ENCODE measurements at places on chromosomes 5 and 9.

DNA sequence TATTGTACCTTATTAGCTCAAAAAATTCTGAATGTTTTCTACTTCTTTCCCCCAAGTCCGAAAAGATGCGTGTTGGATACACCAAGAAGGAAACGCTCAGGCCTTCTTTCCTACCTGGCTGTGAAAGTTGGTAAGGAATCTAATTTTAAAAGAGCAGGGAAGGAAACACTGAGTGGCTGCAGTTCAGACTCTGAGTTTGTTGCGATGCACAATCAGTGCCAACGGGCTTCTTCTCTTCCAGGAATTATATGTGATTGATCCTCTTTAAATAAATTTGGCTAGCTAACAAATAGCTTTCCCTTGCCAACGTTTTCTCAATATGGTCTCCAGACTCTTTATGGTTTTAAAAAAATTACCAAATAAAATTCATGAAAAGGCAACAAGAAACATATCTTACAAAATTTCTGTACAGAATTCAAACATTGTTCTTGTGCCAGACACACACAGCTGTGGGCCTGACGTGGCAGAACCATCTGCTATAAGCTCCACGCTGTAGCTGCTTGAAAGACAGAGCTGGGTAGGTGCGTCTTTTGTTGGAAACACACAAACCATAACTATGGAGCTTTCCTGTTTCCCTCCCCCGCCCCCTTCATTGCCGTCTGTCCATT, 493.1 kb downstream of the ZNF608 start:
- peak; percentile 7 for DNase-seq

- peak; percentile 21 for DNase-seq
Measured at GRCh38 chr9:133658442-133659431, 22.6 kb downstream of the DBH start.

DNA sequence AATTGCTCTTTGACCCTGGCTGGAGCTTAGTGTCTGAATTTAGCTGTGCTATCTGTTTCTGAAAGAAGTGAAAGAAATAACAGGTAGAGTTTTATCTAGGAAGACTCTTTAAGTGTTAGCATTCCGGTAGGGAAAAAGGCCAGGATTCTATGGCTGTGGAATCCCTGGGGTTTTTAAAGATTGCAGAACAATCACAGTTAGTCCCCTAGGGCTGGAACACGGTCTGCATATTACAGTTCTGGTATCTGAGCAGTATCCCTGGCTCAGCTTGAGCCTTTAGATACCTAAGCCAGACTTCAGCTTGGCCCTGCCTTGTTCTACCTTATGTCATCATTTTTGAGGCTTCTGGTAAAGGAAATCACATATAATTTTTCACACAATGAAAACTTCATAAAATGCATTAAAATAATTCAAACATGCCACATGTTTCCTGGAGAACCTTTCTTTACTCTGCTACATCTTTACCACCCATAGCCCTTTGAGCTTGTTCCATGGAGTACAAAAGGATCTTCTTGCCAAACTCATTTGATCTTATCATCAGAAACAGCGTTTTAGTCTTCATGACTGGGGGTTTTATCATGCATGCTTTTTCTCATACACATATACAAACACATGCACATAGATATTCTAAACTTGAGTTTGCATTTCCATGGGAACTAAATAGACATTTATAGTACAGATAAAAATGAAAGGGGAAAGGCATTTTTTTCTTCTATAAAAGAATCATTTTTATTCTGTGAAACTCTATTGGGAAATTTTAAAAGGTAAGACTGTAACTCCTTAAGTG, 410.8 kb downstream of the CETN3 start:
- DNase-seq, result no peak

DNA sequence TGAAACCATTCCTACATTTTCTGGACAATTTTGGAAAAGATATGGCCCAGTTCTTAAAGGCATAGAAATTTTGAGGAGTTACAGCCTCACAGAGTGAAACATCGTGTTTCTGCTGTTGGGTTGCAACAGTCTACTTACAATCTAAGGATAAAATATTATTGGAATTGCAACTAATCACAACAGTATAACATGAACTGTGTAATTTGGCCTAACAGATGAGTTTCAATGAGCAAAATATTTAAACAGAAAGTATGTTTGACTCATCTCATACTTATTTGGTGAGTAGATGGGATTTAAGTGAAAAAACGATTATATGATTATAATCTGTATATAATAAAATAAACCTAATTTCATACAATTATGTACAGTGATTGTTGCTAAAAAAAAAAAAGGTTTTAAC, 1061.8 kb downstream of the CDH12 start:
- peak; percentile 19 for DNase-seq

DNA sequence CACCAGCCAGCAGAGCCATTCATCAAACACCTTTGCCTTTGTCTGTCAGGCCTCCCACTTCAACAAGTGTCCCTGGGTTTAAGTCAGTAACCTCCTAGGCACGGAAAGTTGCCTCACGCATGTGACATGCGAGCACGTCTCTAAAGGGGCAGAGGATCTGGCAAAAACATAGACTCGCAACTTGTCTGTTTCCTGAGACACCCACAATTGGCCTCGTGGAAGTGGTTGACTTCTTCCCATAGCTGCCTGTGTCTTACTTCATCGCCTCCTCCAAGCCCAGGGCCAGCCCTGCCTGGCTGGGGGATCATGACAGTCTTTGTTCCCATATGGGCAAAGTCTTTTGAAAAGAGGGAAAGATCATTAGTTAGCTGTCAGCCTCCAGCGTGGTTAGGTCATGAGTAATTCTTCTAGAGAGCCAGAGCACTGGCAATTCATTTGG, 35.5 kb upstream of the GLRX start:
- peak; percentile 97 for DNase-seq

DNA sequence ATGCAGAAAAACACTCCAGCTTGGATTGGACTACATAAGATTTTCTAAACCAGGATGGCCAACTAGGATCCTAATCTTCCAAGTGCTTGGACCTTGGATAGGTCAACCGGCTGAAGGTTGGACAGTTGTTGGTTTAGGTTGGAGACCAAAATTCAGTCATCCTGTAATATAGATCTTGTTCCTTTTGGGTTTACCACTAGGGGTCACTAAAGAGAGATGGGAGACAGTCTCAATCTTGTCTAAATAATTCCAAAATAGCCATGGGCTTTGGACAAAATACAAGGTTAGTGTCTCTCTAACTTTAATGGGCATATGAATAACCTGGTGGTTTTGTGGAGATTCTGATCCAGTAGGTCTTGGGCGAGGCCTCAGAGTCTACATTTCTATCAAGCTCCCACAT, 148.7 kb upstream of the ERCC6L2 start:
- DNase-seq, result peak; percentile 68

DNA sequence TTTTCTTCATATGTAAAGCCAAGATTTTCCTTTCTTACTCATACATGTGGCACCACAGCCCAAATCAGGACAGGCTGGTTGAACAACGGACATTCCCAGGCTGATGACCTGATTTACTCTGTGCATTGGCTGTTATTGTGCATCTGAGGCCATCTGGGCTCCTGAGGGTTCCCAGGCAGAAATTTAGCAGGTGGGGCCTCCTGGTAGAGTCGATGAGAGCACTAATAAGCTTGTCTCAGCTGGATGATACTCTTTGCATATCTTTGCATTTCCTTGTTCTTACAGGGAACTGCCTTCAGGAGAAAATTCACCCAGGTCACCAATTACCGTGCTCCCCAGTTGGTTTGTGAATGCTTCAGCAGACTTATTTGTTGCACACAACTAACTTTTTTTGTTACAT, 605.1 kb downstream of the ELAVL2 start:
- no peak for DNase-seq

GRCh38 chr5:85929713-85930112, 688.0 kb upstream of the COX7C start:
- DNase-seq, result no peak

DNA sequence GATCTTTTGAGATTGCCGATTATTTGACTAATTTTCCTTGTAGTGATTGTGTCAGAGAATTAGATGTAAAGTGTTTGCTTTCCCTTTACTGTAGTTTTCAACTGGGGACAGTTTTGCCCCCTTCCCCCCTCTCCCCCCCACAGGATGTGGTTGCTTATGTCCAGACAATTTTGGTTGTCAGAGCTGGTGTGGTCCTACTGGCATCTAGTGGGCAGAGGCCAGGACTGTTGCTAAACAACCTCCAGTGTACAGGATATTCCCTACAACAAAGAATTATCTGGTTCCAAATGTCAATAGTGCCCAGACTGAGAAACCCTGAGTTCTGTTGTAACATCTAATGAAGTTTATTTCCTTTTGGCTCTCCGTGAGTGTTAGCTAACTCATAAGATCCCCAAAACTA, 20.0 kb downstream of the TMEFF1 start:
- peak; percentile 52 for DNase-seq

GRCh38 chr5:40334242-40334635, 345.5 kb upstream of the PTGER4 start:
- no peak for DNase-seq

GRCh38 chr9:87887661-87888480, 5.2 kb downstream of the SPATA31E1 start:
- no peak for DNase-seq

- peak; percentile 26 for DNase-seq
Measured at GRCh38 chr5:110951373-110951791, 120.1 kb upstream of the TSLP start.

DNA sequence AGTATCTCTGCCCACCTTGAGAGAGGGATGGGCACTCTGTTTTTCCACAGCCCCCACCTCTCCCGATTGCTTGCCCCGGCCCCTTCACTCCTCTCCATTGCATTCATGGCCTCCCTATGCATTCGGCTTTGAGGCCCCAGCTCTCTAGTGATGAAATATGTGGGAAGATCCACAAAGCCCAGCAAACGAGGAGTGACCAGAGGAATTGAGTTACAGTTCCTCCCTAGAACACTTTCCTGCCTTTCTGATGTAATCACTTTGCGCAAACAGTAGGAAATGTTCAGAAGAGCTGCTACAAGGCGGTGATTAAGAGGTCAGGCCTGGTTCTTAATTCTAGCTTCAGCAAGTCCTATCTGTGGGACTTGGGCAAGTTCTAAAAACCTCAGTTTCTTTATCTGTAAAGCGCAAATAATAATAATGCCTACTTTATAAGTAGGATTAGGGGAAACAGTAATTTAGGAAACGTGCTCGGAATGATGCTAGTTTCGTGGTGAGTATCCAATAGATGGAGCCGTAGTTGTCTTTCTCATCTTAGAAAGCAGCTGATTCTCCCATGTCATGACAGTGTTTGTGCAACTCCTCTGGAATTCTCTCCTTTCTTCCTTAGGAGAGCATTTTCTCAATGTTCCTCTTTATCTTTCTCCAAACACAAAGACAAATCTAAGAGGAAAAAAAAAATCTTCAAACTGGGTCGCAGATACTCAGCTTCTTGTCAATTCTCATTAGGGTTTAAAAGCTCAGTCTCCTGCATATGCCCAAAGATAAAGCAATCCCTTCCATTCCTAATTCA, 99.5 kb upstream of the MSX2 start:
- no peak for DNase-seq

DNA sequence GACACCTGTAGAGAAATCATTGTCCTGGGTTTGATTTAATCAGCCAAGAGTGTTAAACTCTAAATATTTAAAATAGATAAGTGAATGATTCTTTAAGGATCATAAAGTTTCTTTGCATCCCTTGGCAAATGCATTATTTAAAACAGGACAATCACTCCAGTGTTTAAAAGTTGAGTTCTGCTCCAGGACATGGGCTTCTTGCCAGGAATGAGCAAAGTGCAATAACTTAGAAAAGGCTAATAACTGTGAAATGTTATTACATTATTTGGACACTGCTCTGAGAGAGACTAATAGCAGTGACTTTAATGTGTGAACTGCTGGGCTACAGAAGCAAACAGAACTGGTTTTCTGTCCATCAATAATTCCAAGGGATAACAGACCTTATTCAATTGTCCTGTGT, 283.3 kb downstream of the GABRB2 start:
- no peak for DNase-seq

DNA sequence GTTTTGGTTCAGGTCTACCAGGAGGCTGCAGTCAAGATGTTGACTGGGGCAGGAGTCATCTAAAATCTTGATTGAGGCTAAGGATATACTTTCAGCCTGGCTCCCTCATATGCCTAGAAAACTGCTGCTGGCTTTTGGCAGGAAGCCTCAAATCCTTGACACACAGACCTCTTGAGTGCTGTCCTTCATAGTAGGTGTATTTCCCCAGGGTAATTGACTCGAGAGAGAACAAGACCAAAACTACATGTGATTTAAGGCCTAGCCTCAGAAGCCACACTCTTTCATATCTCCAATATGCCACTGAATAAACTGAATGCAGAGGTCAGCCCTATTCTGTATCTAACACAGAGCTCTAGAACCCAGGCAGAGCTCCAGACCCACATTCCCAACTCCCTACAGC, 402.3 kb upstream of the ADAMTS16 start:
- no peak for DNase-seq

- DNase-seq, result no peak
Measured at GRCh38 chr5:610744-611730, 1.1 kb upstream of the CEP72 start.

GRCh38 chr5:171628633-171628974, 157.0 kb upstream of the SMIM23 start:
- no peak for DNase-seq

DNA sequence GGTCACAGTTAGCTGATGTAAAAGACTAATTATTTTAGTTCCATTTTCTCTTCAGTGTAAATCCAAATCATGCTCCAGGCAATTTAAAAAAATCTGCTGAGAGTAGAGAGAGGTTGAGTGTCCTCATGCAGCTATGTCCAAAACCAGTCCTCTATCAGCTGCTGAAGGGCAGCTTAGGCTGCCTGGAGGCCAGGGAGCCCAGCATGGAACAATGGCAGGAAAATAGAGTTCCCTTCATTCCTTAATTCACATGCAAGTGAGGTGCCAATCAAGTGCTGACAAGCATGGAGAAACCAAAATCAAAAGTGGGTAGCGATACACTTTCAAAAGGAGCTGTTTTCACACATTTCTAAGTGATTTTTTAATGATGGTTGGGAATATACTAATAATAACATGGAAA, 78.3 kb upstream of the POU5F2 start:
- no peak for DNase-seq

DNA sequence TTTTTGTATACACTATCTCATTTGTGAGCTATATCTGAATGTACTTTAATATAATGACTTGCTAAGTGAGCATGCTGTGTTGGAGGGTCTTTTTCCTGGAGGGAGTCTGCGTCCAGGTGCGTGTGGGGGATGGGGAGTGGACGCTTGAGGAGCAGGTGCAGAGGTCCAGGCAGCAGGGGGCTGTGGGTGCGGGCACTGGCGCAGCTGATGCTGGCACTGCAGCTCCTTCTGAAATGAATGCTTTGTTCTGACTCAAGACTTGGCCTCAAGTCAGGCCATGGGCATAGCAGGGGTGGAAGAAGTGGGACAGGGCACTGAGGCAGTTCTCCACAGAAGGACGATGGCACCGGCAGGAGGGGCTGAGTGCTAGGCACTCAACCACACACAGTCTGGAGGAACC, 165.7 kb upstream of the IRX1 start:
- no peak for DNase-seq

GRCh38 chr9:8778356-8778755, 978.8 kb upstream of the DMAC1 start:
- DNase-seq, result no peak
